ENCODE measurements at places on chromosomes 3 and 15.

- DNase-seq, result no peak
Measured at GRCh38 chr3:65344444-65344843, 656.6 kb upstream of the ADAMTS9 start.

- no peak for DNase-seq
Measured at GRCh38 chr3:1172644-1173043, 79.8 kb downstream of the CNTN6 start.

DNA sequence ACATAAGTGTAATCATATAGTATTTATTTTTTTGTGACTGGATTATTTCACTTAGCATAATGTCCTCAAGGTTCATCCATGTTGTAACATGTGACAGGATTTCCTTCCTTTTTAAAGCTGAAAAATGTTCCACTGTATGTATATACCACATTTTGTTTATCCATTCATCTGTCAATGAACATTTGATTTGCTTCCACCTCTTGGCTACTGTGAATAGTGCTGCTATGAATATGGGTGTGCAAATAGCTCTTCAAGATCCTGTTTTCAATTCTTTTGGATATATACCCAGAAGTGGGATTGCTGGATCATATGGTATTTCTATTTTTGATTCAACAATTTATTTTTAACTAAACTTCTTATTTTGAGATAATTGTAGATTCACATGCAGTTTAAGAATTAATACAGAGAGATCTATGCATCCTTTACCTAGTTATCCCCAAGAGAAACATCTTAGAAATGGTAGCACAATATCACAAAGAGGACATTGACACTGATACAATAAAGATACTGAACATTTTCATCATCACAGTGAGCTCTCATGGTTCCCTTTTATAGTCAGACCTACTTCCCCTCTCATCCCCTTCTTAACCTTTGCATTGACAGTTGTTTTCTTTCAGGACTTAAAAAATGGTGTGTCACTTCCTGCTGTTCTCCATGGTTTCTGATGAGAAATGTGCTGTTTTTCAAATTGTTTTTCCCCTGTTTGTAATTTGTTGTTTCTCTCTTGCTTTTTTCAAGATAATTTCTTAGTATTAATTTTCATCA lies 90.1 kb downstream of the SATB1 start:
- DNase-seq, result no peak

GRCh38 chr3:119551598-119551997 lies 7.8 kb downstream of the CD80 start:
- DNase-seq, result no peak

DNA sequence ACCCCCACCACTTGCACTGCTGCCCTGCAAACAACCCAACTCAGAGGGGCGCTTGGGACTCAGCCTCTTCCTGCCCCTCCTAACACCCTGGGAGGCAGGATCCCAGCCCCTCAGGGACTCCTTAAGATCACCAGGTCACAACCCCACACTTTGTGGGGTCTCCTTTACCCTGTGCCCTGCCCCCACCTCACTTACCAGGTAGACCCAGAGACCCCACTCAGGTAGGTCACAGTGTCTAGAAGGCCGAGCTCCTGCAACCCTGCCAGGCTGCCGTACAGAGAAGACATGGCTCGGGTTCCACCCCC lies 9.1 kb downstream of the PLA2G4F start:
- no peak for DNase-seq

GRCh38 chr15:63879995-63880394 lies 46.2 kb upstream of the HERC1 start:
- DNase-seq, result no peak

DNA sequence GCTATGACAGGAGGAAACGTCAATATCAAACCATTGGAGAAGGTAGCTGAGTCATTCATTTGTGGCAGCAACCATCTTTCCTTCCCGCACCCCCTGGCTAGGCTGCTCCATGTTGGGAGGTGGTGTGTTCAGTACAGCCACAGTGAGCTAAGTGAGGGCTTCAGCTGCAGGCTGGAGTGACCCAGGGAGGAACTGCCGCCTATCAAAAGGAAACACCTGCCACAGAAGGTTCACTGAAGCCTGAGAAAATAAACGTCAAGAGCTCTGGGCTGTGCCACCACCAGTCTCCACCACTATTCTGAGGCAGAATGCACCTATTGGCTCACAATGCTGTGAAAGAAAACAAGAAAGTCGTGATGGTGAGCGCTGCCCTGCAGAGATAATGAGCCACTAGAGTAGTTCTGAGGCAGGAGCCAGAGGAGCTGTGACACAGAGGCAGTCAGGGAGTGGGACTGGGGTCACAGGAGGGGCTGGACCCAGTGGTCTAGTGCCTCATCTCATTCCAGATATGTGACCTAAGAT lies 34.8 kb upstream of the CD47 start:
- DNase-seq, result peak; percentile 30

DNA sequence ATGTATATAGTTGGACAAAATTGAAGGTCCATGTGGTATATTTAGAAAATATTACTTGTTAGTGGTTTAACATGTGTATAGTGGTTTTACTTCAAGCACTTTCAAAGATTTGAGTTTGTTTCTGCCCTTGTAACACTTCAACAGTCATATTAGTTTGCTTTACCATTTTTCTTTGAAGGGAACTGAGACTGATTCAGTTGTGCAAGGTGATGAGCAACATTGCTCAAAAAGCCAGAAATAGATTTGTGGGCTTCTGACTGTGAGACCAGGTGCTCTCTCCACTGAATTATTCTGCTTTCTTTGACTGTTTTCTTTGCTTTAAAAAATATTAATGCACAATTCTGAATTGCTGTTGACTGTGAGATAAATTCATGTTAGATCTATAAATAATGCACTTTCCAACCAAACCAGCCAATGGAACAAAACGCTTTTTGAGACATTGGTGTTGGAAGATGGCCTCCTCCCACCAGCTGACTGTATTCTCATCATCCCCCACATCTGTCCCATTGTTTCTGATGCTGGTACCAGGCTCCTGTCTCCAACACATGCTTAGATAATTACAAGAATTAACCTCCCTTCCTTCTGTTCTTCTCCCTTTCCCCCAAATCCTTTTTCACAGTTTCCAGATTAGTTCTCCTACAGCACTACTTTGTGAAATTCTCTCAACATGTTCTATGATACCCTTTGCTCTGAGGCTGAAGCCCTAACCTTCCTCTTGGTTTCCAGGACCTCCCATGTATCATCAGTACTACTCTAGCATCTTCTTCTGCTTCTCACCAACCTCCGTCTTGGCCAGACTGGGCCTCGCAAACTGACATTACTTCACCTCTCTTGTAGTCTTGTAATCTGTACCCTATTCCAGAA lies 27.9 kb downstream of the PLCL2 start:
- no peak for DNase-seq

DNA sequence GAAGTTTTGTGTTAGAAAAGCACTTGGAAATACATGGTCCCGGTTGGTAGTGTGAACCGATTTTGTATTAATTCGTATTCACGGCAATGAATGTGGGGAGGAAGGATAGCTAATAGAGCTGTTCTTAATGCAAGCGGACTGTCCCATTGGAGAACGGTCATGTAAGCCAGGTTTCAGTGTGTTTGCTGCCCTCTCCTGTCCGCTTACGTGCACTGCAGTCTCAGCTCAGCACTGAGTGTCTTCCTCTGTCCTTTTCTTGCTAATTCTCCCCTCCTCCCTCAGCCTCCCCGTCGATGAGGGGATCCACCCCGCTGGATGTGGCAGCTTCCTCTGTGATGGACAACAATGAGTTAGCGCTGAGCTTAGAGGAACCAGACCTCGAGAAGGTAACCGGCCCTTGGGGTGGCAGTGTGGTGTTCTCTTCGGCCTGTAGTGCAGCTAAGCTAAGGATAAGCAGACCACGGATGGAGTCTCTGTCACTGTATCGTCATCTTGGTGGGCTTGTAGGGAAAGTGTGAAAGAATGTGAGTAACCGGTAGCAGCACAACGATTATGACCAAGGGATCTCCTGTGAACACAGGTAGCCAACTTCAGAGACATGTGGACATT lies 267.5 kb upstream of the CHRM5 start:
- peak; percentile 13 for DNase-seq

DNA sequence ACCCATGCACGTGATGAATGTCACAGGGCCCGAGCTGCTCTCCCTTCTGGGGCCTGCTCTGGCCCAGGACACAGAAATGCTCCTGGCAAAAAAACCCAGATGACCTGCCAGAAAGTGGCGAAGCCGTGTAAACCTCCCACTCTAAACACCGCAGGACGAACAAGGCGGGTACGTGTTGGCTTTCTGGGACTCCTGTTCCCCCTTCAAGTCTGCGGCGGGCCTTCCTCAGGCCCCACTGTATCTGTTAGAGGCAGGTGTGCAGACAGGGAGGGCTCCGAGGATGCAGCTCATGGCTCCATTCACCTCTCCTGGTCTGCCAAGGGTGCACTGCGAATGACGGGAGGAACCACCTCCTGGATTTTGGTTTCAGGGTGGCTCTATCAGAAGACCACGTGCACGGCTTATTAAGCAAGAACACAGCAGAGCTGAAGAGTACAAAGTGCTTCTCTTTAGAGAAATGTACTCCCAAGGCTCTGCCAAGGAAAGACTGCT lies 173.8 kb downstream of the ADAMTS17 start:
- DNase-seq, result no peak

DNA sequence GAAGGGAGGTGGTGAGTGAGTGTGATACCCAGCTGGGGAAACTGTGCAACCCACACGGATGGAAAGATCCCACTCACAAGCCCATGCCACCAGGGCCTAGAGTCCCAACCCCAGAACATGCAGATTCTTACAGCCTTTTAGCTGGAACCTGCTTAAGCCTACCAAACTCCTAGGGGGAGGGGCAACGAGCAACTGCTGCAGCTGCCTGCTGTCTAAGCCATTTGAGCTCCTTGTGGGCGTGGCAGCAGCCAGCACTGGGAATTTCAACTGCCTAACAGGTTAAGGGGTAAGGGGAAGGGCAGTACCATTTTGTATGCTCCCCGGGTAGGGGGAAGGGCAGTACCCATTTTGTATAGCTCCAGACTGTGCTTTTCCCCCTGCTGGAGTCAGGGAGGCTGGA lies 673.2 kb upstream of the BCHE start:
- no peak for DNase-seq

- no peak for DNase-seq
Measured at GRCh38 chr3:191387441-191388077, 57.2 kb upstream of the UTS2B start.

DNA sequence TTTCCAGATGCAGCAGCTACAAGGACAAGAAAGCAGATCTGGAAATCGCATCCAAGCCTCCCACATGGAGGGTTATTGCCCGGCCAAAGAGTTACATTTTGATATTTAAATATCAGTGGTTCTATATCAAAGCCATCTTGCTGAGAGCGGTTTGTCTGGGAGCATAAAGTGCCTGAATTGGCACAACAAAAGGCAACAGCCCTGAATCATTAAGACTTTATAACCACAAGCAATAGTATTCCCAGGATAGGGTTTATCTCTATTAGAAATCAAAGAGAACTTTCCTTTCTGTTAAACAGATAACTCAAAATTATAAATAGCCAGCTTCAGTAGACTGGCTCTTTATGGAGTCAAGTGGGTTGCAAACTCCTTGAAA lies 564.7 kb downstream of the ROBO1 start:
- no peak for DNase-seq

DNA sequence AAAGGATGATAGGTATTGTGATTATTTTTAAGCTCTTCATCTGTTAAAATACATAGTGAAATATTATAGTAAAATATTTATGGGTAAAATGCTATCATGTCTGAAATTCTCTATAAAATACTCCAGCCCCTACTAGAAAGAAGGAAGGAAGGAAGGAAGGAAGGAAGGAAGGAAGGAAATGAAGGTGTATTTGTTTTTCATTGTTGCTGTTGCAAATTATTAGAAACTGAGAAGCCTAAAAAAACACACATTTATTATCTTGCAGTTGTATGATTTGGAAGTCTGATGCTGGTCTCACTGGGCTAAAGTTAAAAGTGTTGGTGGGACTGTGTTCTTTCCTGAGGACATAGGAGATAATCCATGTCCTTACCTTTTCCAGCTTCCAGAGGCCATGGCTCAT lies 47.6 kb upstream of the CLSTN2 start:
- no peak for DNase-seq

- DNase-seq, result no peak
Measured at GRCh38 chr15:49315391-49315823, 107.6 kb upstream of the FGF7 start.

GRCh38 chr15:82086243-82086995 lies 40.6 kb upstream of the MEX3B start:
- no peak for DNase-seq

- no peak for DNase-seq
Measured at GRCh38 chr3:126730376-126730775, 26.3 kb downstream of the CHCHD6 start.

DNA sequence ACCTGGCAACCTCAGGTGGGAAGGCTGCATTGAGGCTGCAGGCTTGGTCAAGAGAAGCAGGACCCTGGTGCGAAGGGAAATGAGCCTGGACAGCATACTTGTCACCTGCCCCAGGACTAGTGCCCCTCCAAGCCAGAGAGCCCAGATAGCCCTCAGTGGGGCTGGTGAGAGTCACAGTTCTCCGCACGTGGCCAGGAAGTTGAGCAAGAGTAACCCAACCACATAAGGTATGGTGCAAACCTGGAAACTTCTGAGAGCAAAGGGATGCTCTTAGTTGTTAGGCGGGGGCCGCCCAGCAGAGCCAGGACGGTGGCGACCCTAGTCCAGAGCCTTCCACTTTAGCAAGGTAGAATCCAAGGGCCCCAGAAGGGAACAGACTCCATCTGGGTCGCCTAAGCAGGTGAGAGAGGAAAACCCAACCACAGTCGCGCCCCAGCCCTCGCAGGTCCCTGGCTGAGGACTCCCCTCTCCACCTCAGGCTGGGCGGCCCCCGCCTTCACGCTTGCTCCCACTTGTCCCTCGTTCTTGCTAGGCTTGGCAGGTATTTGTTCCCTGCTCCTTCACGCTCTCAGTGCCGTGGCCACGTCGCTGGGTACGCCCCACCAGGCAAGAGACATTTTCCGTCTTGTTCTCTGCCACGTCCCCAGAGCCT lies 1.1 kb upstream of the VPS18 start:
- no peak for DNase-seq

GRCh38 chr15:34808016-34808415 lies 12.7 kb upstream of the ACTC1 start:
- DNase-seq, result no peak

DNA sequence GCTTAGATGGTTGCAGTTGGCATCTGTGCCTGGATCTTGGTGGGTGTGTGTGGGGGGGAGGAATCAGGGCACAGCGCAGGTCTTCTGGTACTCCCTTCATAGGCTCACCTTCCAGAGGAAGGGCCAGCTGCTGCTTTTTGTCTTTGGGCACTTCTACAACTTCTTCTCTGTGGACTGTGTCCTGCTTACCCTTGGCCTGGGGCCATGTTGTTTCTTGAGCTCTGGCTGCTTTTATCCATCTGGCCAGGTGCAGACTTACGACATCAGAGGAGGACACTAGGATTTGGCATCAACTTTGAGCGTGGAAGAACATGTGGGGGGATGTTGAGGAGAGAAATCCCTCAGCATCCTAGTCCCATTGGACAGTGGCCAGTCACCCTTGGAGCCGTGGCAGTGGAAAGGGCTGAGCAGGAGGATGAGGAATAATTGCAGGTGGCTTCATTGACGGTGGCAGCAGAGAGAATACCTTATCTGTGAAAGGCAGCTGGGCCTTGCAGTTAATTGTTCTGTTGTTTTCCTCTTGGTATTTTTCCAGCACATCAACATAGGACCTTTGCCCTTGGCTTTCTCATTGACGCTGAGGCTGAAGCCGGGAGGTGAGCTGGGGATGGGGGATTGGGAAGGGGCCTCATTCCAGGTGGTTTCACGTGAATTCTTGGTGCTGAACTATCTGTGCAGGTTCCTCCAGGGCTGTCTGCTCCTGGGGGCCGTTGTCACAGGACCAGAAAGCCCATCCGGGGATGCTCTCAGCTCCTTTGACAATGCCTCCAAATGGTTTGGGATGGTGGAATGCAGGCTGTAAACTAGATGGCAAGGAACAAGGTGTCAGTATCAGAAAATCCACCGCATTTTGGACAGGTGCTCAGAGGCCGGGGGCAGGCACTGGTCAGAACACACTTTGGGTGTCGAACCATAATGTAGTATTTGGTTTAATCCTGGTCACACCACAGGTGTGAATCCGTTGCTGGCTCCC lies 9.7 kb downstream of the EPHB1 start:
- DNase-seq, result no peak
